ENCODE measurements at places on chromosomes 4 and X.

DNA sequence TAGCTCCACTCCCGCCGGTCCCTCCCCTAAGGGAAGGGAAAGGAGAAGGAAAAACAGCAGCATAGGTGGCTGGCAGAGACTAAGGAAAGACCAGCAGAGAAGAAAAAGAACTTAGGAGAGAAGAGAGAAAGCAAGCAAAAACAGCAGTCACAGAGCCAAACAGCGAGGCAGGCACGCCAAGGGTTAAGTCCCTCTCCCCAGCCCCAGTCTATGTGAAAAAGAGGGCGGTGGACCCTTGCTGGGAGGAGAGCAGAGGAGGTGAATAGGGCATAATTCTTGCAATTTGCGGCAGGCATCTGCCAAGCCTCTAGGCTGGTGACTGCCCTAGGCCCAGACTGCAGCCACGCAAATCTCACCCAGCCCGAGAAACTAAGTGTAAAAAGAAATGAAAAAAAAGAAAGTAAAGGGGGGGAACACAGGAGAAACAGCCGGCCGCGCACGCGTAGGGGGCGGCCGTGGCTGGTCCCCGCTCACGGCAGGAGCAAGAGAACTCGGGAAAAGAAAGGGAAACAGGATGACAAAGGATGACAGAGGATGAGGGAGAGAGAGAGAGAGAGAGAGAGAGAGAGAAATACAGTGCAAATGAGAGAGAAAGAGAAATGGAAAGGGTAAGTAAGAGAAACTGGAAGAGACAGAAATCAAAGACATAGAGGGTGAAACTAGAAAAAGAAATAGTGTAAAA is 48.6 kb downstream of the MAGEA9 start:
- DNase-seq = peak; percentile 25

DNA sequence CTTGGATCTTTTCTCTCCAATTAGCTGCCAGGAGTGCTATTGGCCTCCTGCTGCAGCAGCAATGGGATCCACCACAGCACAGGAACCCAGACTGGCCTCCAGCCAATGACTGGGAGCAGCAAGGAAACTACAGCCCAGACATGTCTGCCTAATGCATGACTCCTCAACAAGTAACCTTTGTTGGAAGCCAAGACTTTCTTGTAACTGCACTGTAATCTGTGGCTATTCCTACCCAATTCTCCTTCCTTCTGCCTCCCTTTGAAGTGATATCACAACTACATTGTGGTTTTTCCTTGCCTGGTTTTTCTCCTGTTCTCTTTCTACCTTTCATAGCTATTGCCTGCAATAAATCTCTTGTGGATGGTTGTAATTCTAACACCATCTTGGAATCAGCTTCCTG is 39.8 kb downstream of the SNCA start:
- DNase-seq = no peak

- DNase-seq = no peak
Observed at GRCh38 chrX:18883961-18884765, 99.8 kb downstream of the PHKA2 start.

- peak; percentile 49 for DNase-seq
Observed at GRCh38 chr4:153154007-153154975, 50.0 kb upstream of the TRIM2 start.

DNA sequence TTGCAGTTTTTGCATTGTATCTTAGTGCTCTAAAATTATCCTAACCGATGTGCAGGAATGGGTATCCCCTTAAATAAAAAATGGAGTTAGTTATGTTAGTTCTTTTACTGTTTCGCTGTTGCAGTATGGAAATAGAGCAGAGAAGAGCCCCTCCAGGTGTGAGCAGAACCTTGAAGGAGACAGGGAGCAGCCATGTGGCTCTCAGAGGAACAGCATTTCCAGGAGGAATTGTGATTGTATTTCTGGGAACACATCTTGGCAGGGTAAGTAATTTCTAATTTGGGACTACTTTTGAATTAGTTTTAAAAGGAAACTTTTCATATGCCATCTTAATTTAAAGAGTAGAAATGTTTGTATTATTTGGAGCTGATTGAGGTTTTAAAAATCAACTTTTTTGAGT is 5.3 kb upstream of the CCDC158 start:
- no peak for DNase-seq

- DNase-seq = no peak
Observed at GRCh38 chr4:52552778-52553177, 106.3 kb downstream of the USP46 start.

DNA sequence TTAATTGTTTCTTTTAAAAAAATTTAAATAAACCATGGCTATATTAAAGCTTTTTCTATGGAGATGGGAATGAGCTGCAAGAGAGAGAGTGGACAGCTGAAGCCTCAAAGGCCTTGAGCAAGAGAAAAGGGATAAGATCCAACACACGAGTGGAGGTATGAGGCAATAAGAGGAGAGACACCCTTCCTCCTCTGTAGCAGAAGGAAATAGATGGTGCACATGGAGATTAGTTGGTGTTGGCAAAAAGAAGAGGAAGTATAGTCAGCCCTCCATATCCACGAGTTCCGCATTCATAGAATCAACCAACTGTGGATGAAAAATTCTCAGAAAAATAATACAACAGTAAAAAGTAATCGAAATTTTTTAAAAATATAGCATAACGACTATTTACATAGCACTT is 3.2 kb downstream of the CXorf38 start:
- DNase-seq = no peak

DNA sequence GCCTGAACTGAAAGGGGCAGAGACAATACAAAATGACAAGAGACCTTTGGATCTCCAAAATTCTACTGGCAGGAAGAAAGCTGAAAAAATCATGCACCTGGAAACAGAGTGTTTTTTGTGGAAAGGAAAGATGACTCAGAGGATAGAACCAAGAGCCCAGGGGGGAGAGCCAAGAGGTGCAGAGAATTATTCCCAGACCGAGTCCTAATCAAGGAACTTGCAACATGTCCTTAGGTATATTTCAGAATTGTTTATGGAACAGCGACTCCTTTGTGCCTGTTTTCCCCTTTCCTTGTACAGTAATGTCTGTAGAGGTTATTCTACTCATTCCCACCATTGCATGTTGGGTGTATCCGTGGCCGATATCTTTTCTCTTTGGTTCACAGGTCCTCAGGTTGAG is 71.7 kb downstream of the YIPF6 start:
- no peak for DNase-seq

- no peak for DNase-seq
Observed at GRCh38 chr4:113849771-113850170, 88.2 kb upstream of the CAMK2D start.
